BE2C (cell line): ENCODE measurements at places on chromosomes 3 and 15.

GRCh38 chr3:108184824-108185223, 37.4 kb downstream of the IFT57 start:
- DNase-seq = no peak

GRCh38 chr3:127764841-127765362, 57.4 kb downstream of the MGLL start:
- DNase-seq = no peak

GRCh38 chr3:11156026-11156410, 1.7 kb downstream of the HRH1 start:
- no peak for DNase-seq

DNA sequence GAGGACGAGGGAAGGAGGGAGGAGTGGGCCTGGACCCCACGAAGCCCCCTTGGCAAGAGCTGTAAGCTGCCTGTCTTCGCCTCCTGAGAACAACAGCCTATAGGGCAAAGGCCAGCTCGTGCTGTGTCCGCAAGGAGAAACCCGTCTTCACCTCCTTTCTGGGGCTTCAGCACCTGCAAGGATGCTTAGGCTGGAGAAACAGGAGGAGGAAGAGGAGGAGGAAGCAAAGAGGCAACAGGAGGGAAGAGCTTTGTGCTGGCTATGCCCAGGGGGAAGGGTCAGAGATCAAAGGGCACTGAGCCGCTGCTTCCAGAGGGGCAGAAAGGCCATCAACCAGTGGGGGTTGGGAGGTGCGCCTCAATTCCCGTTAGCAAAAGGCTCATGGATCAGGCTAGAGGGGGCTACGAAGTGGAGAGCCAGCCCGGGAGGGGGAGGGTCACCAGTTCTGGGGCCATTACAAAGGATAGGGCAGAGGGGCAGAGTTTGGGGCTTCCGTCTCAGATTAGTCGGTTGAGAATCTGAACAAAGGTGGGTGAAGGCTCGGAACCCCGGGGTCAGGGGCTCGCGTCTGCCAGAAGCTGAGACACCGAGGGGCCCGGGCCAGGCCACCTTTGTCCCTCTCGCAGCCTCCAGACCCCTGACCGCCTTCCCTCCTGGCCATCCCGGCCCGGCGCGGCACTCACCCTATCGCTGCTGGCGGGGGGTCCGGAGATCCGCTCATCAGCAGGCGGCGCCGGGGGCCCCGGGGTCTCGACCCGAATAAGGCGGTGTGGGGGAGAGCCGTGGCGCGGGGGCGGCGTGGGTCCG, 792 bp downstream of the SHF start:
- DNase-seq = no peak

GRCh38 chr15:43186003-43186353, 775 bp downstream of the CCNDBP1 start:
- DNase-seq = no peak

GRCh38 chr3:16069149-16069922, 105.1 kb upstream of the GALNT15 start:
- no peak for DNase-seq

GRCh38 chr15:85424154-85424553, 43.8 kb downstream of the AKAP13 start:
- DNase-seq = no peak

DNA sequence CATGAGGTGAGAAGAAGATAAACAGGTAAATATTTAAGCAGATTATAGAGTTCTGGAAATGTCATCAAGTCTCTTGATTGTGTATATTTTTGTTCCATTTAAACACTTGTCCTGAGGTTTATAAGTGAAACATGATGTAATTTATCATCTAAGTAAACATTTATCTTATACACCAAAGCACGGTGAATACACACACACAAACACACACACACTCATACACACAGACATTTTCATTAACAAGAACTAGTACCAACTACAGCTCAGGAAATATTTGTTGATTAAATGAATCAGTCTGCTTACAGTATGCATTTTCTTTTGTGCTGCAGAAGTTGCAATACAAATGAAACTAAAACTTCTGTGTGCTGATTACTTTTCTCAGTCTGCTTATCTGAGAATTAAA, 357.3 kb downstream of the ZBTB20 start:
- DNase-seq = no peak

DNA sequence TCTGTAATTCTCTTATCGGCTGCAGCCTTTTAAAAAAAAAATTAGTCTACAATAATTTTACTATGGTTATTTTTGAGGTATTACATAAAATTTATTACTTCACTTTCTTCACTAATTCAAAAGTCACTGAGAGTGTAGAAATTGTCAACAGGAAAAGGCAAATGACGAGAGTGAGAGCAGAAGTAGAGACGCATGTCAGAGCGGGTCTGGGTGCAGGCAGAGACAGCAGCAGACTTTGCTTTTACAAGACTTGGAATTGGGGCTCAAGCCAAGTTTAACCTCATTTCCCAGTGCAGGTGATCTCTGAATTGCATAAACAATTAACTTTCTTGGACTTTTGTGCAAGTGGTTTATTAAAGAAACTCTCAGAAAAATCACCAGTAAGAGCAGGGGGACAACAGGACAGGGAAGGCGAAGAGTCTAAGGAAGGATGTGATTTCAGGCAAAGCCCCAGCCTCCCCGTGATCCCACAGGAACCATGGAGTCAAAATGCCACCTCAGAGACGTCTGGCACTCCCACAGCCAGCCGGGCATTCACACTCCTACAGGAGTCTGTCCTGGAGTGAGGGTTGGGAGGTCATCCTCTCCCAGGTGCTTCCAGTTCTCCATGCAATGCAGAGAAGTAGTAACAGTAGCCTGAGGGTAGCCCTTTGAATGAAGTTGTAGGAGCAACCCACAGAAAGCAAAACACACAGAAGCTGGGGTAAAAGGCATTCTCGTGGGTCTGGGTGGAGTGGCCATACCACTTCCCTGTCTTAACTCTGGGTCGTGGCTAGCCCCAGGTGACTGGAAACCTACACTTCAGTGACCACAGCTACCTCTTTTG, 274.0 kb upstream of the TGFBR2 start:
- DNase-seq = no peak

DNA sequence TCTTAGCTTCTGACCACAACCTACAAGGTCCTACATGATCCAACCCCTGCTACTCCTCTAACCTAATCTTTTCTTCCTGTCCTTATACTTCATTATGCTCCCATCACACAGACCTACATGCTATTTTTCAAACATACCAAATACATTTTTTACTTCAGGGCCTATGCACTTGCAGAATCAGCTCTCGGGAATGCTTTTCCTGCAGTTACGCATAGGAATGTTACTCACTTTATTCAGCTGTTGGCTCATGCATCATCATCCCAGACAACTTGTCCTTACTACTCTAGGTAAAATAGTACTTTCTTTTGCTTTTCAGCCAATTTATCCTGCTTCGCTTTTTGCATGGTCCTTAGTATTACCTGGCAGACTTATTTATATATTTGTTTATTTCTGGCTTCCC, 105.6 kb downstream of the OXSM start:
- DNase-seq = no peak
